Stimulated activated CD4-positive, alpha-beta T cell treated with anti-CD3 and anti-CD28 coated beads, TNF-alpha, amount 100 ng/mL, for 1 hour (primary cell): ENCODE measurements at places on chromosomes 7 and 10.

- DNase-seq = no peak
These were observed 59.1 kb upstream of the SMNDC1 start for GRCh38 chr10:110363572-110364411.

DNA sequence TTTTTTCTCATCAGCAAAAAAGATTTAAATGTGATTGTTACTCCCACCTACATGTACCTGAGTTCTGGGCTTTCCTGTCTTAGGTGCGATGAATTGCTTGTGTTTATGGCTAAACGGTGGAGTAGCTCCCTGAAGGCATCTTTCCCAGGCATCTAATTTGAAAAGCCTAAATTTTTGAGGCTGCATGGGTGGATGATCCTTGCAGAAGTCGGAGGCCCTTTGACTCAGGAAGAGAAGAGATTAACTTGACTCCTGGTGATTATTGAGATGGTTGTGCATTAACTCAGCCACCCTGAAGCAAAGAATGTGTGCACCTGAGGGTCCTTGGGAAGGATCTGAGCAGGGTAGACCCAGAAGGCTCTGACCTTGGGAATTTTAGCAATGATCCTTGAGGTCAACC is 155.6 kb upstream of the SEMA3C start:
- DNase-seq = no peak

DNA sequence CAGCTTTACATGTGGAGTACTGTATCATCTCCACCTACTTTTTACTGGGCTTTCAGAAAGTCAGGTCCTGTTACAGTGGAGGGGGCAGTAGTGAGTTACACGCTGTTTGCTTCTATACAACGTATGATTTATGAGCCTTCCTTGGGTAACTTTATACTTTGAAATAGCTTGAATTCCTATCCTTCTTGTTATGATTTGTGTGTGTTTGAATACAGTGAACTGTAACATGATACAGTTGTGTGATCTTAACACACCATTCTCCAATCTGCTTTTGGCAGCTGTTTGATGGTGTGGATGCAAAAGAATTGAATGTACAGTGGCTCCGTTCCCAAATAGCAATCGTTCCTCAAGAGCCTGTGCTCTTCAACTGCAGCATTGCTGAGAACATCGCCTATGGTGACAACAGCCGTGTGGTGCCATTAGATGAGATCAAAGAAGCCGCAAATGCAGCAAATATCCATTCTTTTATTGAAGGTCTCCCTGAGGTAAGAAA is 41.7 kb downstream of the SP8 start:
- DNase-seq = no peak

- DNase-seq = no peak
These were observed 299.8 kb downstream of the KLF6 start for GRCh38 chr10:3485057-3485686.

DNA sequence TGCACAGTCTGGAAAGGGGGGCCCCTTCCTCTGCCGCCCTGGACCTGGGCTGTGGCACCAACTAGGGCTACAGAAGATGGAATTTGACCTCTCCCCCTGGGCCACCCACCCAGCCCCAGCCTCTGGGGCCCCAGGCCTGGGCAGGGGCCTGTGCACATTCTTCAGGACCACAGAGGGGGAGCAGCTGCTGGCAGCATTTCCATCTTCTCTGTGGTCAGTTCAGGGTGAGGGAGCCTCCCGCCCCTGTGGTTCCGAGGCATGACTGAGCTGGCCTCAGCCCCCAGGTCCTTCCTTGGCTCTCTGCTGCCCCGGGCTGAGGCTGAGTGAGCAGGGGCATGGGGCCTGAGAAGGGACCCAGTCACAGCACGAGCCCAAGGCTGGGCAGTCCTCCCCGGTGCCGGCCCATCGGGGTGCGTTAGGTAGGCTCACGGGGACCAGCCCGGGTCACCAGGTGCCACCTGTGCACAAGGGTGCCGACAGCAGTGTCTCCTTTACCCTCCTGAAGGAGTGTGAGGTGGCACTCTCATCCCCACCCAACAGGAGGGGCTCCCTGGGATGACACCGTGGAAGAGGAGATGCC is 63.2 kb downstream of the UNCX start:
- no peak for DNase-seq

DNA sequence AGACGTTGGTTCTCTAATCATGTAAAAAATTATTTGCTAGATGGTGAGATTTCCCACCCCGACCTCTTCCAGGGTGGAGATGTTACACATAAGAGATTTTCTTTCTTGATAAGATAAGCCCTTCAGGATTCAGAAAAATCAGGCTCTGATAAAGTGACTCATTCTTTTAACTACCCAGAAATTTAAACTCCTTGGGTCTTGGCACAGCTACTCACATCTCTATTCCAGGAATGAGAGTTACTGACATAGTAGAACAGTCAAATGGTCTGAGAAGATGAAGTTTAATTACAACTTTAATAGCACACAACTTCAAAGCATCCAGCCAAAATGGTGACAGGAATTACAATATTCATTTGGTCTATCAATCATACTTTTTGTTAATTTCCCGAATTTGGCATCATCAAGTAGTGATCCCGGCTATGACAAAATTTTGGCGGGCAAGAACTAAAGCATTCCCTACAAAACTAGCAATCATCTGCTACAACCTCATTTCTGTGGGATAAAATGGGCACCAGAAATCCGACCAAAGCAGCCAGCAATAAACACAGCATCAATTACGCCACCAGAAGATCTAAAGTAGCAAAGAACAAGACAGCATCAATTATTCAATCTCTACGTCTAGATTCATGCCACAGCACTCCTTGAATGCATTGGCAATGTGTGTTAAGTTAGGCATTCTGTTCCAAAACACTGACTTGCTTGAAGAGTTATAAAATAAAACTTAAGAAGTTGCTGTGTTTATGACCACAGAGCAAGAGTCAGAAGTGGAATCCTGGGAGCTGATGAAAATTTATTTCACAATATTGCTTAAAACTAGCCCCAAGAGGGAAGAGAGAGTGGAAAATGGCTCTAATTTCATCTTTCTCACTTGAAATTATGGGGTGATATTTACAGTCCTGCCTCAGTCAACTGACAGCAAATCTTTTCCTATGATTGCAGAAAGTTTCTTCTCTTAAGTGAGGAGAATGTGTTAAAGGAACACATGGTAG is 565.7 kb upstream of the ANKRD30A start:
- DNase-seq = no peak

DNA sequence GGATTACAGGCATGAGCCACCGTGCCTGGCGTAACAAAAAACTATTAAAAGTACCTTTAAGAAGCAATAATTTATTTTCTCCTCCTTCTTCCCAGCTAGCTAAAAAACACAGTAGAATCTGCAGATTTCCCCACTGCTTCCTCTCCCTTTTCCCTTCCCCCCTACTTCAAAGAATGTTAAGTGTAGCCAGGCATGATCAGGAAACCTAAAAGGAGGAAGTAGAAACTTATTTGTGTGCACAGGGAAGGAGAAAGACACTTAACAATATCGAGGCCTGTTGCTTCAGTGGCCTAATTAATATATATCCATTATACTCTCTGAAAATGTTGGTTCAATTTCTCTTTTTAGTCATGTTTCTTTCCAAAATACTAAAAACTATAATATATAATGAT is 127.7 kb downstream of the NRBF2 start:
- DNase-seq = no peak
